CD4-positive, alpha-beta T cell treated with Interleukin-4 for 1 hour (primary cell): ENCODE measurements at places on chromosomes 2 and 18.

- DNase-seq = no peak
Measured at GRCh38 chr18:58960946-58961722, 96.5 kb downstream of the ZNF532 start.

GRCh38 chr18:68484241-68484640 lies 230.7 kb downstream of the TMX3 start:
- DNase-seq = no peak

DNA sequence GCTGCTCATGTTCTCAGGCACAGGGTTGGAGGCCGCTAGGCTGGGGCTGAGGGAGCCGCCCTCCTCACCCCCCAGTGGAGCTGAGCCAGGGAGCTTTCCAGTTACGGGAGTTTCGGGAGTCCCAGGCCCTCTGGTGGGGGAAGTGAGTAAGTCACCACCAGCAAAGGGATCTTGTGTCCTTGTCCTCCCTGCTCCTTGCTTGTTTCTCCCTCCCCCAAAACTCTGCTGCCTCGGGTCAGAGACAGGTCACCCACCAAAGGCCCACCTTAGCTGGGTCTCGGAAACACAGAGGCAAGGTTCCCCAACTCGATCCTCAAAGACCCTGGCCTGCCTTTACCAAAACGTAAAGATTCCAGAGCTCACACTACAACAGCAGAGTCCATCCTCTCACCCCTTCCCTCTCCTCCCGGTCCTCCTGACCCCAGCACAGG lies 60.5 kb upstream of the POMC start:
- peak; percentile 50 for DNase-seq

DNA sequence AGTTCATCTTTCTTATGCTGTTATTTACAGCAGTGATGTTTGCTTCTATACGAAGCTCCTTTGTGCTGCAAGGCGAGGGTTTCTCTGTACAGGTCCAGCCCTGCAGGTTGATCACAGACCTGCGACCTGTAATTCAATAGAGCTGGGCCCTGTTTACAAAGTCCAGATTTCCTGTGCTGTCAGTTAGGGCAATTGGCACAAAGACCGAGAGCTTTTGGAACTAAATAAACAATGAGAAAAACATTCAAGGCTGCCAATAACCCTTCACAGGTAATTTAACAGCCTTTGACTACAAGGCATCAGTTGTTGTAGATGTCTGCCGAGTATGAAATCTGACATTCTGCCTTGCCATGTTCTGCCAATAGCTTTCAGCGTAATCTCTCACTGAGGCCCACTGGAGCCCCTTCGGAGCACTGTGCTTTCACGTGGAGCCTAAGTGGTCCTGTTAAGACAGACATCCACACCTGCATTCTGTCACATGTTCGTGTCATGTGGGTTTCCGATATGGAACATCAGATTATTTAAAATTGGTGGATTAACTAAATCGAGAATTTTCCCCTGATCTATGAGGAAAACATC lies 232.5 kb downstream of the PTGR3 start:
- DNase-seq = no peak

DNA sequence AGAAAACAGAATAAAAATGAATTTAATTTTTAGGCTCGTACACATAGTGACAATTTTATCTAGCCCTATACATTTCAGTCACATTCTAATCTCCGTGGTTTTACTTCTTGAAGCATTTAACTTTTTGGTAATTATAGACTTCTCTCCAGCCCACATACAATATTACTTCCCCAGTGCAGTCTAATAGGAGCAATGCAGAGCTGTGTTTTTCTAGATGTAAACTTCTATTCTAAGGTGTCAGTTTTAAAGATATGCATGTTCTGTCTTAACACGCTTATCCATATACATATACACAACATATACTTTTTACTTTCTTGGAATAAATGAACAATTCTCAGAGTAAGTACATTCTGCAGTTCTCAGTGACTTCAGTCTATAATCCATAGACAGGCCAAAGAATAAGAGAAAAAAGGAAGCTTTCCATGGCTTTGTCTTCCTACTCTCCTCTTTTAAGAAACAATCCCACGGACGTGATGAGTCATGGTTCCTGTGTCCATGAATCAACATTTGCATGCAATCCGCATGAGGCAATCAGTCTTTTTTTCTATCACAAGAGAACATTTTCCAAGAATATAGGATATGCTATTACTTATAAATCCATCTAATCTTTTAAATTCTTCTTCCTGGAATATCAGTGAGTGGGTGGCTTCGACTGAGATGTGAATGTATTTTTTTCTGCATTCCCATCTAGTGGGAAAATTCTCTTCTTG lies 42.8 kb downstream of the CCDC102B start:
- DNase-seq = peak; percentile 15

DNA sequence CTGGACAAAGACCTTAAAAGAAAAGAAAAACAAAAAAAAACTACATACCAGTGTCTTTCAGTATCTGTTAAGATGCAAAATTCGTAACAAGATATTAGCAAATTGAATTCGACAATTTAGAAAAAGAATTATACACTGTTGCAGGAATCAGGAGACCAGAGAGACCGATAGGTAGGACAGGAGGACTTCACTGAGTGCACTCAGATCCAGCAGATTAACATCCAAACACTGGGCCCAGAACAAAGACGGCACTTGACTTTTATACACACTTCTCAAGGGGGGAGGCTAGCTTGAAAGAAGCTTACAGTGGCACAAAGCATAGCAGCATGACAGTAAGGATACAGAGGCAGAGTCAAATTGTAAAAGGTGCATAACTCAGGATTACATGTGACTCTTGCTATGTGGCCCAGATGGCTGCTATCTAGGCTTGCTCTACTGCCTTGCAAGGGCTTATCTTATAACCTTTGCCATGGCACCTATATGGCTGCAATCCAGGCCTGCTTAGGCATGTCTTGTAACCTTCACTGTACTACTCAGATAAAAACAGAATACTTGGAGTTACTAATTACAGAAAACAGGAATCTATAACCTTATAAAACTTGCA lies 507.3 kb upstream of the LRRTM4 start:
- no peak for DNase-seq
